ENCODE measurements at places on chromosomes 2 and 18.

- DNase-seq, result no peak
These were observed 281.5 kb downstream of the NEDD4L start for GRCh38 chr18:58325494-58325893.

GRCh38 chr2:97963880-97964279 is 31.9 kb downstream of the TMEM131 start:
- DNase-seq, result no peak

DNA sequence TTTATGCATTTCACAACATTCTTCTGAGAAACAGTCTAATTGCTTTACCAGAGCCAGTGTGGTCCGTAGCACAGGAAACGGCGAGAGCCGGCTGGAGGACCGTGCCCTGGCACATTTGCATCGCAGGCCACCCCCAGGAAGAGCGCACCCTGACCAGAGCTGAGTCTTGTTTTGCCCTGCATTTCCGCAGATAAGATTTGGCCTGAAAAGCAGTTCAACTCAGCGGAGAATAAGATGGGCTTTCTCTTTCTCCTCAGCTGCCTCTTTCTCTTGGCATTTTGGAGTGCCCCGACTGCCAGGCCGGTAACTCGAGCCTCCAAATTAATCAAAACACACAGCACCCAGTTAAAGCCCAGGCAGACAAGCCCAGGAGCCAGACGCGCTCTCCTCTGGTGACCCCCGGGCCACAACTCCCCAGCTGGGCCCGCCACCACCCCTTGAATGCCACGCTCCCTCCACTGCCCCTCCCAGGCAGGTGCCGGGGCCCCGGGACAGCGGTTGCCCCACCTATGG is 464 bp downstream of the COL4A4 start:
- no peak for DNase-seq

- no peak for DNase-seq
These were observed 7.3 kb downstream of the CAPN10 start for GRCh38 chr2:240593703-240594451.

DNA sequence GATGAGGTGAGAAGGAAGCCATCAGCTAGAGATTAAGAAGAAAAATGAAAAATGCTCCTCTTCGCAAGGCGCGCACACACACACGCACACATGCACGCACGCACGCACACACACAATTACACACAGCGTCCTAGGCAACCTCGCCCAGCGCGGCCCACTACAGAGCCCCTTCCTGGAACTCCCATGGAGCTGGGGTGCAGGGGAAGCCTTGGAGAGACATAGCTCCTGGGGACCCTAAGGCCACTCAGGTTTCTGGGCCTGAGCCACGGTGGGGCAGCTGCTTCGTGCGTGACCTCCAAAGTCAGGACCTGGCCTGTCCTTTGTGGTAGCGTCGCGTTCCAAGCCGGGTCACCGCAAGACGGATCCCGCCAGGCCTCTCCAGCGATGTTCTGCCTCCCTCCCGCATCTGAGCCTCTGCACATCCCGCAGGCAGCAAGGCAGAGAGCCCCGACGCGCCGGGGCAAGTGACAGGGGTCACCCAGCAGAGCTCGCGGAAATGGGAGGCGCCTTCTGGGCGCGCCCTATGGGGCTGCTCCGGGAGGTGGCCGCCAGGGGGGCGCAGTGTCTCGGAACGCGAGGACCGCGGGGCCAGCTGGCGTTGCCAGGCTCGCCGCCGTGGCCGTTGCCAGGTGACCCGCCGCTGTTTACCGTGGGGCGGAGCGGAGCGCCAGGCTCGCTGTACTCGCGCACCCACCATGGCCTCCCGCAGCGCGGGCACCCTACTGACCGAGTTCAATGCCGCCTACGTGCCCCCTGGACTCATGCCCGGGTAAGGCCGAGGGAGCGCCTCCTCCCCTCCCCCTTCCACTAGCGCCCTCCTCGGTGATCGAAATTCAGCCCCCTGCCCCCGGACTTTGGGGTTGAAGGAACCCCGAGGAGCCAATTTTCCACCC is 79.0 kb downstream of the CIB4 start:
- no peak for DNase-seq

- no peak for DNase-seq
These were observed 102.9 kb downstream of the NFATC1 start for GRCh38 chr18:79498662-79499061.

DNA sequence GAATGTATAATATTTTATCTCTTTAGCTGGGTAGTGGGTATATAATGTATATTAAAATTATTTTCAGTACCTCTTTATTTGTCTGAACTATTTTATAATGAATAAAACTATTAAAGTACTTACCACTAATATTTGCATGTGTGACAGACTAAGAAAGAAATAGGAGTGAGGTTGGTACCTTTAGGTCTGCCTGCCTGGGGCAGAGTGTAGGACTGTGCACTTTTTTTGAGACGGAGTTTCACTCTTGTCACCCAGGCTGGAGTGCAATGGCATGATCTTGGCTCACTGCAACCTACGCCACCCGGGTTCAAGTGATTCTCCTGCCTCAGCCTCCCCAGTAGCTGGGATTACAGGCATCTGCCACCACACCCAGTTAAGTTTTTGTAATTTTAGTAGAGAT is 18.8 kb downstream of the NCOA1 start:
- DNase-seq, result no peak

Data from HS-27A (cell line).